ENCODE measurements at places on chromosomes 2 and 18. TPM values are rescaled to one million over a fixed set of nuclear protein-coding genes. Genes with fewer than 3 reads are reported as not detected.

- DNase-seq = no peak
Measured at GRCh38 chr18:52950155-52950554, 610.2 kb downstream of the DCC start.

The RAPGEF4 gene
- 23.7 TPM for total RNA-seq

GRCh38 chr2:79292239-79292957 is 132.8 kb upstream of the REG3A start:
- no peak for DNase-seq

The FSHR gene
- total RNA-seq = not detected

DNA sequence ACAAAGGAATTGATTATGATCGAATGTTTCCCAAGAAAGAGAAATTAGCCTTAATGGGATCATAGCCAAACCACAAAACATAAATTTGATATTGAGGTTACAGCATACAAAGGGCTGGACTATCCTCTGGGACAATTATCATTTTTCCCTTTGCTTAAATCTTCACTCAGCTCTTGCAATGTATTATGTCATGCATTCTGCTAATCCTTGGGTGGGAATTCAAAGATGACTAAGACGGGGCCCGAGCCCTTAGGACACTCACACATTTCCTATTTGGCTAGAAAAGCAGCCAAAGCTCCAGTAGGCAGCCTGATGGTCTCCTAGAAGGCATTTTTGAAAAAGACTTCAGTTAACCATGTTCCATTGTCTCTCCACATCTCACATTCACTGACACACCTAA is 17.2 kb upstream of the NMI start:
- no peak for DNase-seq

The IGFBP2 gene
- 180 TPM for total RNA-seq

- no peak for DNase-seq
Measured at GRCh38 chr18:62974928-62975675, 259.8 kb downstream of the PHLPP1 start.
